ENCODE measurements at places on chromosomes 2 and 18.

- no peak for DNase-seq
Measured at GRCh38 chr18:2121224-2121623, 450.1 kb downstream of the METTL4 start.

GRCh38 chr2:105880637-105881036 is 135.9 kb downstream of the NCK2 start:
- DNase-seq = no peak

DNA sequence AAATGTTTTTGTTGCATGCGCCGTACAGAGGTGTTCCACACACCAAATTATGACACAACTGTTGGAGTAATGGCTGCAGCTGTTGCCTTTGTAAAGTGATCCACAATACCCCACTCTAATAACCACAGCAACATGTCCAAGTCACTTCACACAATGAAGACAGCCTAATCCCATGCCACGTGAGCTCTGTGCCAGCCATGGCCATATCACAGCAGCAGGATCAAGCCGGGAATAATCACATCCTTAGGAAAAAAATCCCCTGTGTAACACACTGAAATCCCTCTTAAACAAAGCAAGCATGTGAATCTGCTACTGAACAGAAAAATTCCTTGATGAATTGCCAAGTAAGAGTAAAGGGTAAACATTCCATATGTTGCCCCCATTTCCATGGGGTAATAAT is 179.5 kb upstream of the PARD3B start:
- DNase-seq = no peak

DNA sequence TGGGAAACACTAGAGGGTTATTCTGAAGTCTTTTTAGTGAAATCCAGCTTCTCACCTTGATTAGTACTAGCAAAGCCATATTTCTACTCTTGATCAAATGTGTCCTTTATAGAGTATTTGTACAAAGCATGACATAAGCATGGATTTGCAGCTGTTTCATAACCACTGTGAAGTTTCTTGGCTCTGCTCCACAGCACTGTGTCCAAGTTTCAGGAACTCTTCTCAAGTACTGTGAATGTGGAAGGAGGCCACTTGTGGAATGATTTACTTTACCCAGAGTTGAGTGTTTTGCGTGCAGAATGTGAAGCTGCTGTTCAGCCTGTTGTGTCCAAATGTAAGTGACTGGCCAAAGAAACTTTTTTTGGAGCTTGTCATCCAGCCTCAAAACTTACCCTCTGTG is 16.2 kb upstream of the MAPRE2 start:
- DNase-seq = peak; percentile 72

DNA sequence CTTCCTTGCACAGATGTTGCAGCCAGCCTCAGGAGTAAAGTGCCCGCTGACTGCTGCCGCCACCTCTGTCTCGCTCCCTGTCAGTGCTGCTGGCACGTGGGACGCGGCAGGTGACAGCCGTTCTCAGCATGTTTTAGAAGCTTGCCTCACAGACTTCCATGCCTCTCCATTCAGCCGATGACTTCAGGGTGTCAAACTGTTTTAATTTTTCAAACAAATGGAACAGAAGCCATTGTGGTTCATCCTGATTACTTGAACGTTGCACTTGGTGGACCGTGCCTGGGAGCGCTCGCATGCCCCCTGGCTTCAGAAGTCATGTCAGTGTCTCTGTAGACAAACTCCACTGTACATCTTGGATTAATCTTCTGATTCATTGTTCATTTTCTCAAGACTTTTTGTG is 62.7 kb upstream of the EML6 start:
- no peak for DNase-seq

- DNase-seq = peak; percentile 43
Measured at GRCh38 chr2:143802242-143802641, 673.0 kb downstream of the ARHGAP15 start.

DNA sequence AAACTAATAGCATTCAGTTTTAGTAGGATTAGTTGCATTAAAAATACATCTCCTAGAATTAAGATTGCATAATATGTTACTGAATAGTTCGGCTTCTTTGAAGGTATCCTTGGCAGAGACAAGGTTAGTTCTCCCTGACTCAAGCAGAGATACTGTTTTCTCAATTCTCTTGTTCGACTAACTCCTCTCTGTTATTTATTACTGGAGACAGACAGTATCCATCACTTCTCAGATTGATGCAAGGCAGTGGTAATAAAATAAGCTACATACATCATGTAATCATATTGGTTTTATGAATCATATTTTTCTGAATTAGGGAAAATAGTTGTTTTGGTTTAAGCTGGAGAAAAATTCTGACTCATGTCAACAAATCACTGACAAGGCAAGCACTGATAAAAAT is 134.8 kb downstream of the SLC8A1 start:
- no peak for DNase-seq

- DNase-seq = no peak
Measured at GRCh38 chr2:155010925-155011324, 312.4 kb downstream of the KCNJ3 start.

DNA sequence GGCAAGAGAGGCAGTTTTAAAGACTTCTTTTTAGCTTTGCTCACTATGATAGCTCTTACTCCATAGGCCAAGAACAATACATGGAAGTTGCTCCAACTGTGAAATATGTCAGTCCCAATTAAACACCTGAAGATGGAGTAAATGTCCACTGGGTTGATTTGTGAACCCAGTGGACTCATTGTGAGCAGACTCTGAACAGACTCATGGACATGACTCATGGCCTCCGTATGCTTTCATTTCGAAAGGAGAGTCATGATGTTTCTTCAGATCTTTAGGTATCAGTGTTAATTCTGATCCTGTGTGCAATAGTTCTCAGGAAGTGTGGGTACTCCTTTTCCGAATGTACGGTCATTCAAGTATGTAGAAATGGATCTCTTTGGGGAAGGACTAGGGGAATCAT is 5.4 kb upstream of the CWC22 start:
- DNase-seq = peak; percentile 56

DNA sequence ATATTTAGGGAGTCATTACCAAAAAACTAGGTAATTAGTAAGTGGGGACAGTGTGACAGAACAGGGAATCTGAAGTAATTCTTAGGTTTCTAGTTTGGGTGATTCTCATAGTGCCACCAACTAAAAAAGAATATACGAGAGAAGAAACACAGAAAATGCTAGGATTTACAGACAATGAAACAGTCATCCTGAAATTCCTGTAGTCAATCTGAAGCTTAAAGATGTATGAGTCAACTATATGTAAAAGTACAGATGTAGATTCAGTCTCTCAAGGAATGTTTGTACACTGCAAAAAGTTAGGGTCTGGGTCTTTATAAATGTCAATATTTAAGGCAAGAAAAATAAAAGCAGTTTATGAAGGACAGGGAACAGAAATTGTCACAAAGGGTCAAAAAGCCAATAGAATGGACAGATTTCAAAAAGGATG is 107.0 kb downstream of the STRN start:
- no peak for DNase-seq

DNA sequence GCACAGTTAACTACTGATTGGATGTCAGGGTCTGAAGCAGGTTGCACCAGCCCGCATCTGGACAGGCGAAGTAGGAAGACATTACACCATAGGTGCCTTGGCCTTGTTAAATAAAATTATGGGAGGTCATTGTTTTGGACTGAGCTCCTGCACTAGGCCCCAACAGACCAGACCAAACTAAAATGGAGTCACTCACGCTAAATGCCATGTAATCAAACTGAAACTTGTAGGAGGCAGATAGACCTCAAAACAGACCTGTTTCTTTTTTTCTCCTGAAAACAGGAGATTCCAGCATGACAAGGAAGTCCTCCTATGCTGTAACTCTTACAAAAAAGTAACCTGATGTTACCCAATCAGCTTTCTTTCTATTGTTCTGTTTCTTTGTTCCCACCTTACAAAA is 15.5 kb upstream of the NFU1 start:
- no peak for DNase-seq

GRCh38 chr18:356778-357177 is 88.9 kb upstream of the THOC1 start:
- DNase-seq = no peak

DNA sequence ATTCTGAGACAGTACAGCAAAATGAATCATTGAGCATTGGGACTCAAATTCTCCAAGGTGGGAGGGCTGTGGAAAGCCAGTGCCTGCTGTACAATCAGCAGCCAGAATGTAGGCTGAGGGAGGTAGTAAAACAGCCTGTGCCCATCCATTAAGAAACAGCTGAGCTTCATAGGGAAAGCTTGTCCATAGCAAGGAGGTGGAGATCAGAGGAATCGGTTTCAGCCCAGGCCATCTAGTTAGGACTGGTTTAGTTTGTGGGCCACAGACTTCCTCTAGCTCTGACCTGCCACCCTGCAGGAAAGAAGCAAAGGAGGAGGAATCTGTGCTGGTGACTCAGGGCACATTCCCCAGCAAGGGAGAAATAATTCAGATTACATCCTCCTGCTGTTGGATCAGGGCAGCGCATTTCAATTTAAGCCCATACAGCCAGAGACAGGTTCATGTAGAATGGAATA is 333.4 kb downstream of the SETBP1 start:
- peak; percentile 89 for DNase-seq

GRCh38 chr18:12281861-12282260 is 26.2 kb upstream of the TUBB6 start:
- no peak for DNase-seq

DNA sequence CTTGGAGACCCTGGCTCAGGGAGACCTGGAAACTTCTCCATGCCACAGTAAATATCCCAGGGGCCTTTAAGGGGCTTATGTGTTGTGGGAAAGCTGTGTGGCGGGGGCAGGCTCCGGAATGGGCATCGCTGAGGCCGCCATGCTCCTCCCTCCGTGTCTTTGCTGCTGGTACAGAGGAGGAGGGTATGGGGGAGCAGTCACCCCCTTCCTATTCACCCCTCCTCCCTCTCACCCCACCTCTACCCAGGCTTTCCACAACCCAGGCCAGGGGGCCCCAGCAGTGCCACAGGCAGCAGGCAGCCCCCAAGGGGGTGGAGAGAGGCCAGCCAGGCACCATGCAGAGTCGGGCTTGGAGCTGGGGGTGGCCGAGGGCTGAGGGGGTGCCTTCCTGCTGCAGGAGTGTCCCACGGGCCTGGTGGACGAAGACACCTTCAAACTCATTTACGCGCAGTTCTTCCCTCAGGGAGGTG is 28.0 kb upstream of the FAHD2A start:
- DNase-seq = no peak

GRCh38 chr18:25587545-25587944 is 235.6 kb upstream of the ZNF521 start:
- no peak for DNase-seq

DNA sequence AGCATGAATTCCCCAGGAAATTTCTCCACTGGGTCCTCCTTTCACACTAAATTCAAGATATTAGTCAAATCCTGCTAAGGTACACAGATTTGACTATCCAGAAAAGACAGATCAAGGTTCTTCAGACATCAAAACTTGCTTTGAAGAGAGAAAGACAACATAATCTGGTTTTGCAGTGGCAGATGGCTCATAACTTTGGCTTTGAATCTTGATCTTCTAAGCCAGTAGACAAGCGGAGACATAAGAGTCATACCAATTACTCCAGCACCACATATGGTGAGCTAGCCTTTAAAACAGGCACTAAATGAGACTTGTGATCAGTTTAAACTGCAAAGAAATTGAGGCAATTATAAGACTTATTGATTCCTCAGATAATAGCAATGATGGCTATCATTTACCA is 29.3 kb downstream of the PDE11A start:
- DNase-seq = no peak

DNA sequence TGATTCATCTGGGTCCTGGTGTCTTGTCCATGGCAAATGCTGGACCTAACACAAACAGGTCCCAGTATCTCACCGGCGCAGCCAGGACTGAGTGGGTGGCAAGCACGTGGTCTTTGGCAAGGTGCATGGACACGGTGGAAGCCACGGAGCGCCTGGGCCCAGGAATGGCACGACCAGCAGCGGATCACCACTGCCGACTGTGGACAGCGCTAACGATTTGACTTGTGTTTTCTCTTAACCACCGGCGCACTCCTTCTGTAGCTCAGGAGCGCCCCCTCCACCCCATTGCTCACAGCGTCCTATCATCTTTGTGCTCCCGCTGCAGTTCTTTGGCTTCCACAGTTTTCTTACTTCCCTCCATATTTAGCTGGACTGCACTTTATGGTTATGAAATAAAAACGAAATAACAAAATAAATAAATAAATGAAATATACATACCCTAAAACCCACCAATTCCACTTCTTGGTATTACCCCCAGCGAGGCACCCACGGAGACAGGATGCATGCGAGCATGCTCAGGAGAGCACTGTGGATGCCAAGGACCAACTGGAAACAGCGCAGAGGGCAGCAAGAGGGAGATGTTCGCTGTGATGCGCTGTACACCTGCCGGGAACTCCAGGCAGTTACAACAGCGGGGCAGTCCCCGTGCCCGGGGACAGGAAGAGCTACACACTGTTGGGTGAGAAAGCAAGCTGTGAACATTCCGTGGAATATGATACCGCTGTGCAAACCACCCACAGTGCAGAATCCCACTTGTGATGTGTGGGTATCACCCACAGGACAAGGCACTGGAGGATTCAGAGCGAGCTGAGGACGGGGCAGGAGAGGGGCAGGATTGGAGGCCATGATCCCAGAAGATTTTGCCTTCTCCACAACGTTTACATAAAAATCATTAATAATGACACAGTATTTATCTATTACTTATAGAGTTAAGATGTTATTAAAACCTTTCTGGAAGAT is 7.0 kb upstream of the CIDEA start:
- DNase-seq = peak; percentile 50

GRCh38 chr18:21456428-21457178 is 143.9 kb downstream of the ESCO1 start:
- no peak for DNase-seq

DNA sequence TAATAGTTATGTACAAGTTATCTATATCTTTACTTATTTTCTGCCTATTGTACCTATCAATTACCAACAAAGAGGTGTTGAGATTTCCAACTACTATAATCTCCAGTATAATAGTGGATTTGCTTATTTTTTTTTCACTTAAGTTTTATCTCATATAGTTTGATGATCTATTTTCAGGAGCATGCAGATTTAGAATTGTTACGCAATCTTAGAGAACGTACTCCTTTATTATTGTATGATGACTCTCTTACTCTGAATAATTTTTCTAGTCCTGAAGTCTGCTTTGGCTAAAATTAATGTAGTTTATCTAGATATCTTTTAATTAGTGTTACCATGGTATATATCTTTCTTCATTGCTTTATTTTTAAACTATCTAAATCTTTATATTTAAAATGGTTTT is 205.2 kb downstream of the SCG2 start:
- DNase-seq = no peak

GRCh38 chr18:58691256-58691655 is 20.0 kb downstream of the MALT1 start:
- no peak for DNase-seq

Data from AG20443 (cell line).